SJCRH30 (cell line): ENCODE measurements at places on chromosomes 4 and X. TPM values are rescaled to one million over a fixed set of nuclear protein-coding genes. Genes with fewer than 3 reads are reported as not detected.

GRCh38 chr4:1469043-1469442, 62.8 kb upstream of the NKX1-1 start:
- no peak for DNase-seq

DNA sequence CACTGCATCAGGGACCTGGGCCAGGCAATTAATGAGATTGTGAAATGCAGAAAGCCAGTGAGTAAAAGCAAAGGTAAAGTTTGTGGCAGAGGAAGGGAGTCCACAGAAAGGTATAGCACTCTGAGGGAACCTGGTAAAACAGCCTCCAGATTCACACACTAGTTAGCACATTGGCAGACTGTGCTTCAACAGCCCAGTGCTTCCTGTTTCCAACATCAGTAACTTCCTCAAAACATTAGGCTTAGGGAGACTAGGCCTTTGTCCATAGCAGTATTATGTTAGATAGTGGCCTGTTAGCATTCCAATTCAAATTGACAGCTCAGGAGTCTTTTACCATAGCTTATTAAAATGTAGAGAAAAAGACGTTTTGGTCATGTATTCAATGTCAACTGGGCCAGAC, 582.6 kb upstream of the ACTRT1 start:
- no peak for DNase-seq

- DNase-seq = no peak
Observed at GRCh38 chr4:184114431-184114830, 103.2 kb downstream of the ENPP6 start.

DNA sequence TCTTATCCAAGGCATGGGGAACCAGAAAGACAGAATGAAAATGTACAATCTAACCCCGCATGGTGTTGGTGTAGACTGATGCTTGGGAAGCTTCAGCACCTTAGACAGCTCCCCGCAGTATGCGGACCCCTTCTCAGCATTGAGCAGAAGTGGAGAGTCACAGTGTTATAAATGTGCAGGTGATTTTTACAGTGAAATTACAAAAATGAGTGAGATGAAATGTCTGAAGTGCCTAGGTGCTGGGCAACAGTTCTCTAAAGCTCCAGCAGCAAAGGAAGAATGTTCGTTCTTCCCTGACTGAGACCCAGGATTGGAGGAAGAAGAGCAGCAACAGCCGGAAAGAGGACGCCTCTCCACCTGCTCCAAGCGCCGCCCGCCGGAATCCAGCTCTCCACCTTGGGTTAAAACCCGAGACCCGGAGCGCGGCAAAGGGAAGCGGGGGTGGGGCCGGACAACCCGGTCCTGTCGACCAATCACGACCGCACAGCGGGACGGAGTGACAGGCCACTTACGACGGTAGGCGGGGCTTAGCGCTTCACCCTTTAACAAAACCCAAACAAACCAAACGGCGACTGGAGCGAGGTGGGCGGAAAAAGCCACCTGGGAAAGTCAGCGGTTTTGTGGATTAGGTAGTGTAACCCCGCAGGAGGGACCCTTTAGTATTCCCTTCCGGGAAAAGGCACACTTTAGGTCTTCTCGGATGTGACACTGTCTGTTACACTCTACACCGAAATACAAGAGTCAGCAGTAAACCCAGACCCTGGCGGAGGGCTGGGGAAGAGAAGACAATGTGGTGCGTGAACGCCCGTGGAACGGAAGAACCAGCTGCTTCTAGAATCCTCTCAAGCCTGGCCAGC, at the start of gene GLRA3:
GLRA3 (minus strand) TSS at position 403 of the 857 bp plus-strand sequence. CDS start 436 bp downstream, outside the sequence.
- DNase-seq = peak; percentile 46

DNA sequence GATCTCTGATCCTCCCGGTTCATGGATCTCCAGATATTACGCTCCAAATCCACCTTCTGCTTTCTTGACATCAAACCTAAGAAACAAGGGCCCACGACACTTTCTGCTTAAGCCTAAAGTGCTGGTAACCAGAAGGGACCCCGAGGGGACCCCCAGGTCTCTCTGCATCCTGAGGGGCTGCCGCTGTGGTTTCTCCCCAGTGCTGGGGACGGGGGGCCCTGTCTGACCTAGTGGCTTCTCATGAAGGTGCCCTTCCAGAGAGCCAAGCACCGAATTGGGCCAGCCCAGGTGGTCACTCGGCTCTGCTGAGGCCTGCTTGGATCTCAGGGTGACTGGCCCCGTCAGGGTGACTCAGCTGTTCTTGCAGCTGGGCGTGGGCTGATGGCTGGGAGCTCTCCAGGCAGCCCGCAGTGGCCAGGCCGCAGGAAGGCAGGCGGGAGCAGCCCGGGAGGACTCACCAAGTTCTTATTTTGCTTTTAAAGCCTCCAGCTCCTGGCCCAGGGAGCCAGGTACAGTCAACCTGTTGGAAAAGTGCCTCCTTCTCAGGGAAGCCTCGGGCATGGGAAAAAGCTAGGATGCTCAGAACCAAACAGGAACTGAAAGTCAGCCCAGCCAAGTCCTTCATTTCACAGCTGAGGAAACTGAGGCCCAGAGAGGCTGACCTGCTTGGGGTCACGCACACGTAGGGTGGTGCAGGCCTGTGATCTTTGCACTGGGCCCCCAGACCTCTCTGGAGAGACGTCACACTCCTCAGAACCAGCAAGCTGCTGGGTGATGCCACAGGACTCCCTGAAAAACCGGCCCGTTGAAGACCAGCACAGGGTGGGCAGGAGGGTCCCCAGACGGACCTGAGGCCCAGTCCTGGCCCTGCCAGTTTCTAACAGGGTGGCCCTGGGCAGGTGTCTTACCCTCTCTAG, 16.7 kb downstream of the BLOC1S4 start:
- DNase-seq = peak; percentile 53

DNA sequence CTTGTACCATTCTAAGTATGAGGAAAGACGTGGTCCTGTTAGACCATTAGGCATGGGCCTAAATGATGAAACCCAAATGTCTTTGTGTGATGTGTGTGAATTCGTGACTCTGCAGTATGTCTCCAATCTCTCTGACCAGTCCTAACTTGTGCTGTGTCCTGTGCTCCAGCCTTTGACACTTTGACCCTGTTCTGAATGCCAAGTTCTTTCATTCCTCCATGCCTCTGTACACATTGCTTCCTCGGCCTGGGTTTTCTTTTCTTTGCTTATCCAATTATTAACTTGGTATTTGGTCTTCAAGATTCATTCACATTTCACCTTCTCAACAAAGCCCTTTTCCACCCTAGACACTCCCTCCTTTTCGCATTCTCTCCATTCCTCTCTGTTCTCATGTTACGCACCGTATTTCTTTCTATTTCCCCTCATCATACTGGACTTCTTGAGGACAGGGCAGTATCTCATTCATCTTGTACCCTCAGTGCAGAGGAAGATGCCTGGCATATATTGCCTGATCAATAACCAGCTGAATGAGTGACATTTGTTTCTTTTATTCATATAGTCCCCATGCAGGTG, 138.7 kb downstream of the F11 start:
- no peak for DNase-seq

- no peak for DNase-seq
Observed at GRCh38 chr4:152591396-152591795, 55.5 kb upstream of the FBXW7 start.

DNA sequence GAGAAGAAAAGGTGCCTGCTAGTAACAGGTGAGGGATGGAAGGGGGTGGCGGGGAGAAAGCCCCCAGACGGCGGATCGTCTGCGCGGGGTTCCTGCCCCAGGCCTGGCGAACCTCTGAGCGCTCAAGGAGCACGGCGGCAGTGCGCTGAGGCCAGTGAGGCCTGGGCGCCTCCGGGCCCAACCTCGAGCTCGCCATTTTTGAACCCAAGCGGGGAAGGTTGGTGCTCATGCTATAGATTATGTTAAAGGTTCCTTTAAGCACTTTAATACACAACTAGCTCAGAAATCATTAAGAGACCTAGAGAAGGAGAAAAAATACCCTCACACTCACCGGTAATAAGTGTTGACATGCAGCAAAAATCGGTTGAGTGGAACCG, 7.9 kb downstream of the PITX2 start:
- DNase-seq = no peak

EMD gene
- 40.1 and 41.3 TPM in 2 replicates for total RNA-seq

DNA sequence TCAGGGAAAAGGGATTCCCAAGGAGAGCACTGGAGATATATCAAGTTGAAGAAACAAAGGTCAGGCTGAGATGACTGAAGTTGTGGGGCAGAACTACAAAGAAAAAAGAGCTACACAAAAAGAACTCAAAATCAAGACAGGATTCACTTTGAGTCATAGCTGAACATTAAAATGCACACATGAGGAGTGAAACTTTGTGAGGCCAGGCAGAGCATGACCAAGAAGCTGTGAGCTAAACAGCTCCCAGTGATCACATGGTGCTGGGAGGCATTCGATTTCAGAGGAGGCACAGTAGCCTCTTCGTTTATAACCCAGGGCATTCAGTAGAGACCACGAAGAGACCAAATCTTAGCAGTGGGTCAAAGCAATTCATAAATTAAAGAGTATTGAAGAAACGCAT, 145.3 kb downstream of the ATRX start:
- no peak for DNase-seq

DNA sequence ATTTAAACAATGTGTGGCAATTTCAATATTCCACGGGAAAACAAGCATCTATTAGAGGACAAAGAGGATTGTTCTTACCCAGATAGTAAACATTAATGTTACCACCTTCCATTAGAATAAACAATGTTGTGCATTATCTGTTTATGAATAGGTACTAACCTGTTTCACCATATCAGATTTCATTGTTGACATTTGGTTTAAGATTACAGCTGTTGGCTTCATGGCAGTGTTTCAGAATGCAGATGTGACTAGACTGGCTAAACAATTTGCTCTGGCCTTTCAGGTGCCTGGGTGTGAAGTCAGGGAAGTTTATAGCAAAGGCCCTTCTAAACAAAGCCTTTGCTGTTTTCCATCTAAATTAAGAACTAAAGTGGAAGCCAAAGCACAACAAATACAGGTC, 464.7 kb upstream of the FAM47C start:
- DNase-seq = no peak

PRKG2 gene
- total RNA-seq = not detected in 2 replicates

DNA sequence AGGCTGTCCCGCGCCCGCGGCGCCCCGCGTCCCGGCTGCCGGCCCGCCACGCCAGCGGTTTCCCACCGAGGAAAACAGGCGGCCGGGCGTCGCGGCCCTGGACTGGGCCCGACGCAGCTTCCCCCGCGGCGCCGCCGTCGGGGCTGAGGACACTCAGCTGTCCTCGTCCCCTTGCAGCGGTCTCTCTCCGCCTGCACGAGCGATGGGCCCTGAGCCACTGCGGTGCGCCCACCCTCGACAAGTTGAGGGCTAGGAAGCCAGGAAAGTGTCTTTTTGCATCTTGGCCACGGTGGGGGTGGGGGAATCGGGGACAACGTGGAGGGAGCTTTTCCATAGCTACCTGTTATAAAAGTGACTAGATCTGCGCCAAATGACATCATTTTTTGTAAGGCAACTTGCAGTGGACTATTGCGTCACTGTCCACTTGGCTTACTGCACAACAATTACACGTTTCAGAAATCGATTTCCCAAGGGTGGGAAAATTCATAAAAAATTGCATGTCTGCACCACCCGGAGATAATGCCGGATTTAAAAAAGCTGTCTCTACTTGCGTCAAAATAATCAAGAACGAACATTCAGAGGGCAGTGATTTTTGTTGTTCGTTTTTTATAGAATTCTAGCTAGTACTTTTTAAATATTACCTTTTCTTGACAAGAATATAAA, 1.1 kb downstream of the KLHL15 start:
- no peak for DNase-seq

DNA sequence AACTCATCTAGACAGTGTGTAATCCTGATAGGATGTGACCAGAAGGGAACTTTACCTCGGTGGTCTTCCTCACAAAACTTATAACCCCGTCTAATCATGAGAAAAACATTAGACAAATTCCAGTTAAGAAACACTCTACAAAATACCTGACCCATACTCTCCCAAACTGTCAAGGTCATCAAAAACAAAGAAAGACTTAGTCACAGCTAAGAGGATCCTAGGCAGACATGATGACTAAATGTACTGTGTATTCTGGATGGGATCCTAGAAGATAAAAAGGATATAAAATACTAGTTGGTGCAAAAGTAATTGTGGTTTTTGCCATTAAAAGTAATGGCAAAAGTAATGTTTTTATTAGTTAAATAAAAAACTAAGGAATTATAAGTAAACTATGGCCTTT, 81.6 kb downstream of the DTHD1 start:
- DNase-seq = no peak

DNA sequence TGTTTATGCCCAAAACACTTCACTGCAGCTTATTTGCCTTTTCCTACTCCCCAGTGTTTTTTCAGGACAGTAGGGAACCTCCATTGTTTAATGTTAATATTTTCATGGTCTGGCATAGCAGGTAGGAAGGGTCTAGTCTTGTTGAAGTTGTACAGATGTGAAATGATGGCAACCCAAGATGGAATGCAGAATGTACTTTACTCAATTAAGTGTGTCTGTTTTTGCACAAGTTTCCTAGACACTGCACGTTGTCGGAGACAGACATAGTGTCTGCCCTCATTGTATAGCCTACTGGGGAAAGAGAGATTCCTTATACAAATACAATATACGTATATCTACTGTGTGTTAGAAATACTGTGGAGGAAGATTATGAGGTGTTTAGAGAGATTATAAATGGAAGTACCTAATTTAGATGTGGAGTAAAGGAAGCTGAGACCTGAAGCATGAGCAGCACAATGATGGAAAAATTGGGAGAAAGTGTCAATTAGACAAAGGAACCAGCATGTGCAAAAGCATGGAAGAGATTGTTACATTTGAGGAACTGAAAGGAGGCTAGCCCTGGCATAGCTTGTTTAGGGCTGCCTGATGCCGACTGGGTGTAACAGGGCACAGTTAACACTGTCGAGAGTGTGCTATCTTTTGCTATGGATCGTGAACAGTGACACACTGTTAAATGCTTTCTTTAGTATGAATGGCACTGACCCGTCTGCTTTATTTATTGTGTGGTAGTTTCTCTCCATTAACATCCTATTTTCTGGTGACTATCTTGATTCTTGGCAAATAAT, 18.4 kb downstream of the CPEB2 start:
- DNase-seq = no peak

IGFBP7 gene
- 1.8 and 2.3 TPM in 2 replicates for total RNA-seq

DNA sequence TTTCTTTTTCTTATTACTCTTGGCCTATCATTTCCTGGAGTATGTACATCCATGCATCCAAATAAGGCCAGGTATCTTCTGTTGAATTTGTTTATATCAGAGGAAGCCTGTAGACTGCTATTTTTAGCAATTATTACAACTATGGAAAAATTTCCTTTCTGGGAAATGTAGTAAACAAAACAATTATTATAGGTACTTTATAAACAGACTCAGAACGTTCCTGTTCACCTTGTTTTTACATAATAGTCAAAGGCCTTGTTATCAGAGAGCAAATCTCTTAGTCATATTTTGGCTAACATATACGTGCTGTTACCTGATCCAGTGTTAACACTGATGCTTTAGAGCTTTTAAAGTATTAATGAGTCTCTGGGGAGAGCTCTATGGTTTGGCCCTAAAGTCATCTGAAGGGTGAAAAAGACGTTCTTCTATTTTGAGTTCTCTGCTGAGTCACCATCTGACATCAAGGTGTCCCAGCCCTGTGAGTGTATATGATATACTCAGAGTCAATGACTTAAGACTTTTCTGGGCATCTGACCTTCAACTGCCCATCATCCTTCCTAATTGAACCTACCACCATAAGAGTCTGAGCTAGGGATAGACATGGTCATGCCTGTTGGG, 7.3 kb downstream of the SPARCL1 start:
- peak; percentile 58 for DNase-seq

TEX13D gene
- total RNA-seq = not detected in 2 replicates

- DNase-seq = no peak
Observed at GRCh38 chr4:36292556-36293188, 11.3 kb downstream of the DTHD1 start.

CDS1 gene
- total RNA-seq = 1.5 and 1.6 TPM in 2 replicates
